ENCODE measurements at places on chromosomes 3 and 15. TPM values are rescaled to one million over a fixed set of nuclear protein-coding genes. Genes with fewer than 3 reads are reported as not detected.
A peak's percentile ranks its signal among the peaks of the same experiment; 100 is the strongest.

GRCh38 chr15:34582461-34583371, 735 bp downstream of the GOLGA8B start:
- DNase-seq = no peak
- peaks cover 32% of the 10 kb centered on the region for H3K4me1 ChIP-seq
- peak overlapping the region; percentile 53 for H3K4me3 ChIP-seq
- peaks cover 28% of the 10 kb centered on the region for H3K27me3 ChIP-seq

The GP5 gene
- total RNA-seq = 0.35 TPM

DNA sequence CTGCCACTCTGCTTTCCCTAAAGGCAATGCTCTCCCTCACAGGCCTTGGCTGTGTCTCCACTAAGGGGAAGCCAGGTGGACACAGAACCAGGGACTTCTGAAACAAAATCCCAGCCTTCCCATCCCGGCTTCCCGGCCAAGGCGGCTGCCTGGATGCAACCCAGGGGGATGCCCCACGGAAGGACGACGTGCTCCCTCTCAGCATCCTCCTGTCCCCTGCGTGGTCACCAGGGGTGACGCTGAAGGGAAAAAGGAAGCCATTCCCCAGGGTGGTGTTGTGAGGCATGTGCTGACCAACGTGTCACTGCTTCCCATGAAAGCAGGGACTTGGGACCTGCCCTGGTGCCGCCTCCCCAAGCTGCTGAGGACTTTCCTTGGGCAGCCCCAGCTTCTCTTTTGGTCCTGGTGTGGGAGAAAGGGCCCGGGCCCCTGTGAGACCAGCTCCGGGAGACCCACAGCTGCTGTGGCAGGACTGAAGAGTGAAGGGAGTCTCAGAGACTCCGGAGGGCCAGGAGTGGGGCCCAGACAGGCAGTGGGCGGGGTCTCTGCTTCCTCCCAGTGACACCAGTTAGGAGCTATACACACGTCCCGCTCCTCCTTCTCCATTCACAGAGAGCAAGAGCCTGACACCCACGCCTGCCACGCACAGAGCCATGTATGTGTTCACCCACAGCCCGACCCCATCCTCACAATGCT, 139.2 kb downstream of the NUP210 start:
- H3K4me3 ChIP-seq = no peak overlapping the region
- peaks cover 72% of the 10 kb centered on the region for H3K27me3 ChIP-seq
- H3K27ac ChIP-seq = no peak overlapping the region
- H3K4me1 ChIP-seq = peaks cover 33% of the 10 kb centered on the region
- no peaks in the 10 kb centered on the region for H3K36me3 ChIP-seq

The TRA2B gene
- total RNA-seq = 119 TPM

DNA sequence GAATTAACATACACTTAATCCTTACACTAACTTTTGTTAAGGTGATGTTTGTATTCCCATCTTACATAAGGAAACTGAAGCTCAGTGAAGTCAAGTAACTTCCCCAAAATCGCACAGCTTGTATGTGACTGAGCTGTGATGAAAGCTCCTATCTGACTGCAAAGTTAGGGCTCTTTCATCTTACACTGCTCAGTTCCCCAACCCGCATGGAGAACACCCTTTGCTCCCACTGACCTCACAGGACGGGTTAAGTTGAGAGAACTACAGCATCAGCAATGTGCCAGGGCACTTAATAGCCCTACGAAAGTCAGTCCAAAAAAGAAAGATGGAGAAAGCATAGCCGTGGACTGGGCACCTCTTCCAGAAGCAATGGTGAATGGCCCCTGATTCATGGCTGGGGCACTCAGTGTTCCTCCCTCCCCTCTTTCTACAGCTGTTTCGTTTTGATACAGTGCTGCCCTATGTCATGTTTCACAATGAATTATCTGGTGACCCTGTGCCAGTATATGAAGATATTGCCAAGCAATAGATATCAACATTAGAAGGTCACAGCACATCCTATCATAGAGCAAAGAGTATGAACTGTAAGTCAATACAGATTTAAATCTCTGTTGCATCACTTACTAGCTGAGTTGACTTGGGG, 38.0 kb downstream of the CADPS start:
- no peak for DNase-seq
- H3K4me3 ChIP-seq = no peak overlapping the region
- H3K36me3 ChIP-seq = no peaks in the 10 kb centered on the region

Data from muscle of leg (tissue), 16 donors.